Temporal lobe (tissue), 4 donors: ENCODE measurements at places on chromosomes 1 and 21. TPM values are rescaled to one million over a fixed set of nuclear protein-coding genes. Genes with fewer than 3 reads are reported as not detected.

SPRR2D gene
- not detected for total RNA-seq

KRTAP12-2 gene
- total RNA-seq = not detected

TRIM63 gene
- not detected for total RNA-seq

CELA2B gene
- total RNA-seq = not detected

DPYD gene
- total RNA-seq = 32.0 TPM

EXTL1 gene
- total RNA-seq = 0.98 TPM

HSD11B1 gene
- 0.25 TPM for total RNA-seq

PRR9 gene
- total RNA-seq = 0.49 TPM

TFF2 gene
- total RNA-seq = not detected

COL11A1 gene
- total RNA-seq = 27.3 TPM

ECM1 gene
- 1.5 TPM for total RNA-seq

DMBX1 gene
- not detected for total RNA-seq

KTI12 gene
- 5.2 TPM for total RNA-seq

TNFRSF8 gene
- total RNA-seq = not detected

PHTF1 gene
- total RNA-seq = 19.7 TPM

KCNA3 gene
- 20.2 TPM for total RNA-seq

OR2L3 gene
- total RNA-seq = 0.25 TPM

CRYBG2 gene
- total RNA-seq = 1.5 TPM

SLC37A1 gene
- total RNA-seq = 26.1 TPM

OLIG1 gene
- total RNA-seq = 19.4 TPM

HLX gene
- total RNA-seq = 1.2 TPM

RPE65 gene
- under 0.01 TPM for total RNA-seq

PROX1 gene
- total RNA-seq = 13.3 TPM

SLC26A9 gene
- not detected for total RNA-seq

PUM1 gene
- total RNA-seq = 131 TPM

KRTAP10-11 gene
- not detected for total RNA-seq

LDLRAD1 gene
- total RNA-seq = not detected

OLFML3 gene
- 12.3 TPM for total RNA-seq

KRTAP11-1 gene
- total RNA-seq = not detected

IRF6 gene
- total RNA-seq = 0.25 TPM

SIM2 gene
- total RNA-seq = not detected

SLC1A7 gene
- total RNA-seq = not detected
